ENCODE measurements at places on chromosomes 5 and 9.

GRCh38 chr5:17436350-17436749, 61.7 kb upstream of the TAF11L2 start:
- DNase-seq: no peak

GRCh38 chr9:75072895-75073294, 15.1 kb downstream of the NMRK1 start:
- DNase-seq: no peak

- no peak for DNase-seq
Measured at GRCh38 chr5:112293587-112293986, 125.5 kb downstream of the EPB41L4A start.

DNA sequence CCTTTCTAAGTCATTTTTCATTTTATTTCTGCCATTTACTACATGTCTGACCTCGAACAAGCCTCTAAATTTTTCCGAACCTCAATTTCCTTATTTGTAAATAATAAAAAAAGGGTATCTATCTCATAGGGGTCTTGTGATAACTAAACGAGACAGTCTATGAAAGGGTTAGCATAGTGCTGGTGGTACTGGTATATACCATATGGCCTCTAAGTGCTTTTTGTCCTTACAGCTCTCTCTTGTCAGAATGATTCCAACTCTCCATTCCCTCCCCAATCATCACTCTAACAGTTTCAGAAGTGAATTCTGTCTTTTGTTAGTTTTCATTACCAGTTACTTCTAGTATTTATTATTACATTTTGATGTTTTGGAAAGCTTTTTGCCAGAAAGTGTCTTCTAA, 85.5 kb upstream of the ACTBL2 start:
- DNase-seq: no peak

GRCh38 chr9:125878164-125878631, 131.0 kb downstream of the PBX3 start:
- DNase-seq: no peak

GRCh38 chr5:54463713-54464112, 8.2 kb downstream of the HSPB3 start:
- no peak for DNase-seq

- DNase-seq: no peak
Measured at GRCh38 chr5:132483101-132483500, 7.5 kb downstream of the IRF1 start.

- DNase-seq: no peak
Measured at GRCh38 chr5:56692359-56693219, 122.8 kb upstream of the MAP3K1 start.

DNA sequence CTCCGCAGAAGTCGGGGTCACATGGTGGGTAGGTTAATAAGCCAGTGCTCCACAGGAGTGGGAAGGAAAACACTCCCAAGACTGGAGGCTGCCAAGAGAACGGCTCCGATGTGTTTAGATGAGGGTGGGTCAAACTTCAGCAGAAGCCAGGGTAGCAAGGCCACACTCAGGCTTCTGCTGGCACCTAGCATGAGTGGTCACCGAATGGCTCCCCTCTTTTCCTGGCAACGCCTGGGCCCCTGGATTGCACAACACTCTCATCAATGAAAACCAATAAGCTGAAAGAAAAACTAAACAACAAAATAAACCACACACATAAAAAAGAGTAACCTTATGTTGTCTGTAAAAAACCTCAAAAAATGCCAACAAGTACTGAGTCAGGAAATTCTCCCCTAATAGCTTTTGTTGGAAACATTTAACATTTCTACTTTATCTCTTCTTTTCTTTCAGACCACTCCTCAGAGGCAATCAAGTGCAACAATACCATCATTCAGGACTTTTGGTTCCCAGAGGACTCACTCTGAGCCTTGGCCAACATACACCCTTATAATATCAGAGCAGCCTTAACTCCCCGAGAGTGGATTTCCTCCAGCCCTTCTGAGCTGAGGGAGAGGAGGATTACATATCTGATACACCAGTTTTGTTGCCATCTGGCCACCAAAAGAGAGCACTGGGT, 279.9 kb downstream of the ENC1 start:
- no peak for DNase-seq

All from D721Med (cell line).